Neural crest cell (in vitro differentiated cells): ENCODE measurements at places on chromosomes 12 and 14. TPM values are rescaled to one million over a fixed set of nuclear protein-coding genes. Genes with fewer than 3 reads are reported as not detected.
A peak's percentile ranks its signal among the peaks of the same experiment; 100 is the strongest.

NAV3 gene
- total RNA-seq: 4.7 and 5.0 TPM in 2 replicates

ADGRD1 gene
- 0.73 and 0.98 TPM in 2 replicates for total RNA-seq

ADCY6 gene
- total RNA-seq: 79.5 and 81.0 TPM in 2 replicates

GXYLT1 gene
- total RNA-seq: 17.8 and 18.4 TPM in 2 replicates

- no peak overlapping the region for H3K4me3 ChIP-seq
- peaks cover 13% of the 10 kb centered on the region for H3K4me1 ChIP-seq
- no peak for DNase-seq
- no peaks in the 10 kb centered on the region for H3K27me3 ChIP-seq
Observed at GRCh38 chr12:16796168-16796567, 190.2 kb upstream of the LMO3 start.

DNA sequence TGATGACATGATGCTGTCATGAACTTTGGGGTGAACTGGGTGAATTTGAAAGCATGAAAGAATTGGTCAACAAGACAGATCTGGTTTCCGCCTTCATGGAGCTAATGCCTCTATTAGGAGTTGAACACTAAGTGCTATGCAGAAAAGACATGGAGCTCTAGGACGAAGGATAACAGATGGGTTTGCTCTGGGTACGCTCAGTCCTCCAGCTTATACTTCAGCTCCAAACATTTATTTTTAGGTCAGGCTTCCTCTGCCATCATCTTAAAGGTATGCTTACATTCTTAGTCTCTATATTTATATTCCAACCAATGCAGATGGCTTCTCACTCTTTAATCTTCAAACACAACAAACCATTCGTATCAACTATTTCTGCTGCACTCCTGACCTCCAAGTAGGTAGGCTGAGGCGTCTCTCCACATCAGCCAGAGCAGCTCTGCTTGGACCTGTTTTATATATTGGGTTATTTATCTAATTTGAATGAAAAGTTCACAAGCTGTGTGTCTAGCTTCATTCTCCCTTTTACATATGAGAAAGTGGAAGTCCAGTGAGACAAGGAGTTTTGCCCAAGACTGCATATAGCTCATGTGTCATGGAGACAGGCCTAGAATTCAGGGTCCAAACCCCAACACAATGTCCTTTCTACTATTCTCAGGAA is 226.3 kb downstream of the SPTSSA start:
- H3K4me1 ChIP-seq: no peaks in the 10 kb centered on the region
- H3K36me3 ChIP-seq: no peaks in the 10 kb centered on the region
- H3K4me3 ChIP-seq: no peak overlapping the region
- H3K27ac ChIP-seq: no peak overlapping the region

GRCh38 chr12:9730011-9730410 is 2.9 kb downstream of the CLECL1 start:
- no peaks in the 10 kb centered on the region for H3K4me1 ChIP-seq
- H3K27me3 ChIP-seq: no peaks in the 10 kb centered on the region
- H3K27ac ChIP-seq: no peak overlapping the region
- no peaks in the 10 kb centered on the region for H3K36me3 ChIP-seq

- H3K27me3 ChIP-seq: no peaks in the 10 kb centered on the region
- no peak for DNase-seq
- H3K4me3 ChIP-seq: no peak overlapping the region
- H3K4me1 ChIP-seq: no peaks in the 10 kb centered on the region
- H3K27ac ChIP-seq: no peak overlapping the region
Observed at GRCh38 chr14:38971258-38971921, 131.6 kb downstream of the SEC23A start.

- no peaks in the 10 kb centered on the region for H3K27me3 ChIP-seq
- H3K36me3 ChIP-seq: peaks cover 10% of the 10 kb centered on the region
- H3K4me1 ChIP-seq: peaks cover 56% of the 10 kb centered on the region
- no peak overlapping the region for H3K27ac ChIP-seq
- no peak for DNase-seq
- no peak overlapping the region for H3K4me3 ChIP-seq
Observed at GRCh38 chr12:106090591-106091445, 47.9 kb downstream of the NUAK1 start.

- H3K27me3 ChIP-seq: no peaks in the 10 kb centered on the region
- H3K36me3 ChIP-seq: no peaks in the 10 kb centered on the region
- H3K4me3 ChIP-seq: no peak overlapping the region
- peaks cover 12% of the 10 kb centered on the region for H3K4me1 ChIP-seq
Observed at GRCh38 chr14:65214741-65215140, 112.4 kb upstream of the MAX start.

- H3K4me1 ChIP-seq: no peaks in the 10 kb centered on the region
- no peak for DNase-seq
- no peak overlapping the region for H3K27ac ChIP-seq
- peaks cover 12% of the 10 kb centered on the region for H3K36me3 ChIP-seq
Observed at GRCh38 chr12:112266473-112266872, 115.8 kb downstream of the HECTD4 start.

DNA sequence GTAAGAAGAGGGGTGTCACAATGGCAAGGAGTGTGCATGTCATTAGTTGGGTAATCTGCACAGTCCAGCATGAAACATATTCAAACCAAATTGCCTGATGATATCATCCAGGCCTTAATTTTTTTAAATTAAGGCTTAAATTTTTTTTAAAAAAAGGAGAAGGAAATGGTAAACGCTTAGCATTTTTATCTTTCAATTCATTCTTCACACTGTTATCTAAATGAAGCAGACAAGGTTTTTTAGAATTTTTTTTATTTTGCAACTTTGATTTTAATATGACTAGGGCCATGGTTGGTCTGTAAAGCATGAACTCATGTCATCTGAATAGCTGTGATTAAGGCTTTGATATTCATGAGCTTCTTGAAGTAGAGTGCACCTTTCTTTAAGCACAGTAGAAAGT is 362.5 kb downstream of the SYT1 start:
- no peaks in the 10 kb centered on the region for H3K27me3 ChIP-seq
- H3K4me3 ChIP-seq: no peak overlapping the region
- DNase-seq: no peak
- peaks cover 15% of the 10 kb centered on the region for H3K36me3 ChIP-seq

DNA sequence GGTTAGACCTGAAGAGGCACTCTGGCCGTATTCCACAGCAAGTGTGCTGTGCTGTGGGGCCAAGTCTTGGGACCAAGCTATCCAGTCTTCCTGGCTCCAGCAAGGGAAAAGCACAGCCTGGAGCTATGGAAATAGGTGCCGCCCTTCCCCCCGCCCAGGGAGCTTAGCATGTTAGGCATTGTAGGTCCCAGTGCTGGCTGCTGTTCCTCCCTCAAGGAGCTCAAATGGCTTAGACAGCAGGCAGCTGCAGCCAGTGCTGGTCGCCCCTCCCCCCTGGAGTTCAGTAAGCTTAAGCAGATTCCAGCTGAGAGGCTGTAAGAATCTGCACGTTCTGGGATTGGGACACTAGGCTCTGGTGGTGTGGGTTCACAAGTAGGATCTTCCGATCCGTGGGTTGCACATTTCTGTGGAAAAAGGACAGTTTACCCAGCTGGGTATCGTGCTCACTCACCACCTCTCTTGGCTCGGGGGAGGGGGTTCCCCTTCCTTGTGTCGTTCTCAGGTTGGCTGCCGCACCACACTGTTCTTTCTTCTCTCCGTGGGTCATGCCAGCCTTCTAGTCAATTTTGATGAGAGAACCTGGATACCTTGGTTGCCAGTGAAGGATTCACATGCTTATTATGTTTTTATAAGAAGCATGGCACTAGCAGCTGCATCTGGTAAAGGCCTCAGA is 127.3 kb downstream of the CNTN1 start:
- no peak overlapping the region for H3K27ac ChIP-seq
- no peaks in the 10 kb centered on the region for H3K36me3 ChIP-seq
- DNase-seq: peak; percentile 17
- H3K27me3 ChIP-seq: no peaks in the 10 kb centered on the region
- H3K4me1 ChIP-seq: peaks cover 6% of the 10 kb centered on the region

DNA sequence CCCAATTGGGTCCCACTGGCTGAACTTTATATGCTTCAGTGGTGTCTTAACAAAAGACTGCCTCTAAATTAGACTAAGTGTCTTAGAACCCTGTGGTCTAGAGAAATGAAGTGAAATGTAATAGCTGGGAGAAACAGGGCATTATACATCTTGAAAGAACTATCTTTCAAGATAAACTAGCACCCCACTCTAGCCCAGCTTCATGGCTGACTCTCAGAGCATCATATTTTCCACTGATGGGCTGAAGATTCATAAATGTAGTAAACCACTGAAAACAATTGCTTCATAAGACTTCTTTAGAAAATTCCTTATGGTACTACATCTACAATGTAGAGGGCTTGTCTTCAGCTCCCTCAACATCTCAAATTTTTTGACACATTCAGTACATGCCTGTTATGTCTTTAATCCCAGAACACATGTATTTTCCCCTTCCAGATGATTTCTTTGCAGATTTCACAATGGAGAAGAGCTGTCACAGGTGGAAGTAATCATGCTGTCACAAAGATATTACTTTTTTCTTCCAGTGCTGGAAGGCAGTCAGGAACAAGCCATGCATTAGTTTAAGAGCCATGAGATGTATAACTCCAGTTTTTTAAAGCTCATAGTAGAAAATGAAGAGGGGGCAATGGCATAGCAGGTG is 48.5 kb downstream of the IFNG-AS1 start:
- no peak overlapping the region for H3K4me3 ChIP-seq
- H3K36me3 ChIP-seq: no peaks in the 10 kb centered on the region
- H3K27me3 ChIP-seq: no peaks in the 10 kb centered on the region
